ENCODE measurements at places on chromosomes 4 and X.

DNA sequence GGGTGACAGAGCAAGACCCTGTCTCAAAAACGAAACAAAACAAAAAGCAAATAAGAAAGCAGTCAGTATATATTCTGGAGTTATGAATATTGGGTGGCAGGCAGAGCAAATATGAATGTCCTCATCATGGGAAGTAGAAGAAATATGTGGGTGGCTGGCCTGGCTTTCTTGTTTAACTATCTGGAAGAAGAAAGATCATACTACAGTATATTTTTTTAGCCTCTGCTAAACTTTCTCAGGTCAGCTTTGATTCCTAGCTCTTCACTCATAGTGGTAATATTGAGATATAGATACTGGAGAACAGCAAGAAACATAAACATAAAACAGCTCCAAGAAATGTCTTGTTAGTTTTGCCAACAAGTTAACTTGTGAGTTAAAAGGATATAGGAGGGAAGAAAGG lies 192.5 kb downstream of the SOWAHB start:
- no peak for DNase-seq

DNA sequence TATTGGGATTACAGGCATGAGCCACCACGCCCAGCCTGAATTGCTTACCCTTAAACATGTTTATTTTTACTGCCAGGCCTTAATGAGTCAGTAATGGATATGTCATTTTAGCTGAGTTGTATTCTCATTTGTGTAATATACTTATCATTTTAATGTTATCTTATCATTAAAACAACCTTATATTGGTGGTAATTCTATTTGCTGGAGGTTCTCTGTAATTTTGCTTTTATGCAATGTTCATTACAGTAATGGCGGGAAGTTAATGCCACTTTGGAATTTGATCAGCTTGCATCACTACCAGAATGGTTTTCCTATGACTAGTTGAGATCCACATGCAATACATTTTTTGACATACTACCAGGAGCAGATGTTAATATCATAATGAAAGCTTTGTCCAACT lies 6.3 kb upstream of the PGAM4 start:
- DNase-seq, result no peak

GRCh38 chr4:188780686-188781085 lies 641.4 kb downstream of the TRIML1 start:
- DNase-seq, result no peak

DNA sequence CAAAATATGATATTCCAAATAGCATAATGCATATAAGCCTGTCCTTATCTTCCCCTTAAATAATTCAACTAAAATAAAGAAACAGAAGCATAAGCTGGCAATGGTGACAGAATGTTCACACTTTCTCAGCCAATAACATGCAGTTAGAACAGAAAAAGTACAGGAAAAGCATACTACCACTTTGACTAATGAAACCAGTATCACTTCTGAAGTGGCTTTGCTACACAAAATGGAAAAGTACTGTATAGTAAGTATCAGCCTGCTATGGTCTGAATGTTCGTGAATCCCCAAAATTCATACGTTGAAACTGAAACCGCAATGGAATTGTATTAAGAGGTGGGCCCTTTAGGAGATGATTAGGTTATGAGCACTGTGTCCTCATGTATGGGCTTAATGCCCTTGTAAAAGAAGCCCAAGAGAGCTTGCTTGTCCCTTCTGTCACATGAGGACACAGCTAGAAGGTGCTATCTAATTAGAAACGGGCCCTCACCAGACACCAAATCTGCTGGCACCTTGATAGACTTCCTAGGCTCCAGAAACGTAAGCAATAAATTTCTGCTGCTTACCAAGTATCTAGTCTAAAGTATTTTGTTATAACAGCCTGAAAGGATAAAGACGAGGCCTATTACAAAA lies 102.6 kb downstream of the PRDM5 start:
- DNase-seq, result no peak

DNA sequence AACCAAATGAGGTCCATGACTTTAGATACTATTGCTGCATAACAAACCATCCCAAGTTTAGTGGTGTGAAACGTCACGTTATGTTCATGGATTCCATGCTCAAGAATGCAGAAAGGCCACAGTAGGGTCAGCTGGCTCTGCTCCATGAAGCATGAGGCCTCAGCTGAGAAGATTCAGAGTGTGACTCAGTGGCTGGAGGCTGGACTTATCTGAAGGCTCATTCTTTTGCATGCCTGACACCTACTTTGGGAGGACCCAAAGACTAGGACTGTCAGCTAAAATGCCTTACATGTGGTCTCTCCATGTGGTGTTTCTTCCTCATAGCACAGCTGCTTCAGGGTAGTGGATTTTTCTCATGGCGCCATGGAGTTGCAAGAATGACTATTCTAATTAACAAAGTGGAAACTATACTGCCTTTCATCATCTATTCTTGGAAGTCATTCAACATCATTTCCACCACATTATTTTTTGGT lies 11.5 kb upstream of the CCDC149 start:
- DNase-seq, result peak; percentile 49

DNA sequence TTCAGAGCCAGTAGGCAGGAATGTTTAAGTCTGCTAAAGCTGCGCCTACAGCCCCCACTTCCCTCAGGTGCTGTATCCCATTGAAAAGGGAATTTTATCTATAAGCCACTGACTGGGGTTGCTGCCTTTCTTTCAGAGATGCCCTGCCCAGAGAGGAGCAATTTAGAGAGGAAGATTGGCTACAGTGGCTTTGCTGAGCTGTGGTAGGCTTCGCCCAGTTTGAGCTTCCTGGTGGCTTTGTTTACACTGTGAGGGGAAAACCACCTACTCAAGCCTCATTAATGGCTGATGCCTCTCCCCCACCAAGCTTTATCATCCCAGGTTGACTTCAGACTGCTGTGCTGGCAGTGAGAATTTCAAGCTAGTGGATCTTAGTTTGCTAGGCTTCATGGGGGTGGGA lies 67.7 kb upstream of the PRDM5 start:
- no peak for DNase-seq

DNA sequence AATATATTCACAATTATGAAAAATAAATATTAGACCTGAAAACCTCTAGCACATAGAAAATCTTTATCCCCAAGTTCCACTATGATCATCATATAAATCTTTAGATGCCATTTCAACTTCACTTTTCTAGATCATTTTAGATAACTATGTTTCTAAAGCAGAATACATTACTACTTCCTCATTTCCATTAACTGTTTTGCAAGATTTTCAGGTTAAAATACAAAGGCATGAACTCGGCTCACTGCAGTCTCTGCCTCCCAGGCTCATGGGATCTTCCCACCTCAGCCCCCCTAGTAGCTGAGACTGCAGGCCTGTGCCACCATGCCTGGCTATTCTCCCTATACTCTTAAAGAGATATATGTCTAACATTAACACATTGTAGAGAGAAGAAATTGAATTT lies 1365.9 kb upstream of the AGA start:
- DNase-seq, result no peak

DNA sequence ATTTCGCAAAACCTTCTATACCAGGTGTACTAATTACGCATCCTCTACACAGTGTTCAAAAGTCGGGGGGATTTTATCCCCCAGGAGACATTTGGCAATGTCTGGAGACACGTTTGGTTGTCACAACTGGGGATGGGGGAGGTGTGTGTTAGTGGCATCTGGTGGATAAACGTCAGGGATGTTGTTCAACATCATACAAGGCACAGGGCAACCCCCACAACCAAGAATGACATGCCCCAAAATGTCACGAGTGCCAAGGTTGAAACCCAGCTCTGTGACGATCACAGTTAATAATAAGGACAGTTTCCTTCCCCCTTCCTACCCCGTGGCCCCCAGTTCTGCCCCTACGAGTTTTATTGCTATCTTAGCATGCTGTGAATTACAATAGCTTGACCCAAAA lies 15.9 kb upstream of the SEL1L3 start:
- DNase-seq, result no peak

DNA sequence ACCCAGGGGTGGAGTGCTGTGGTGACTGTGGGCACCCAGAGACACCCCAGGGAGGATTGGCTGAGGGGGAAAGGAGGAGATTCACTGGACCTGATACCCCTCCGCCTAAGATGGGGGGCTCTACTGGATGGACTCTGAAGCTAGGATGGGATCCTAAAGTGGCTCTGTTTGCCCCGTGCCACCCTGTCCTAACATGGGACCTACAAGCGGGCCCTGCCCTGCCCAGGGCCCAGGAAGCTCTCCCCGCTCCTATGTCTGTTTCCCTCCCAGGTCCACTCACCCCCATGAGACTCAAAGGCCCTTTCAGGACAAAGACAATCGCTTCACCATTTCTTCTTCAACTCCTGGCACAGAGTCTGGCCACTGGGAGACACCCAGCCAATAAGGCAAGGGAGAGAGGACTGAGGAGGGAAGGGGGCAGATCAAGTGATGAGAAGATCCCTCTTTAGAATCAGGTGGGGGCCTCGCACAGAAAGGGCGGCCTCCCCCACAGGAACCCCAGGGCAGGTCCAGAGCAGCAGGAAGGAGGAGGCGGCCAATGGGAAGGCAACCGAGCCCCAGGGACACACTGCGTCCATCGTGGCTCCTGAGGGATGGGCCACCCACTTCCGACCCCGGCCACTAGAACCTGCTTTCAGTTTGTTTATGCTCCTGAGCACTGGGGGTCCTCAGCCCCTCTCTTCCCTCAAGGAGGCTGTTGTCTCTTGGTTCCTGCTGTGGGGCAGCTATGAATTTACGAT lies 155.4 kb downstream of the AFAP1 start:
- DNase-seq, result no peak

- DNase-seq, result no peak
Observed at GRCh38 chr4:176376032-176376614, 56.4 kb downstream of the SPCS3 start.

GRCh38 chrX:148811236-148811635 lies 310.8 kb downstream of the AFF2 start:
- no peak for DNase-seq

DNA sequence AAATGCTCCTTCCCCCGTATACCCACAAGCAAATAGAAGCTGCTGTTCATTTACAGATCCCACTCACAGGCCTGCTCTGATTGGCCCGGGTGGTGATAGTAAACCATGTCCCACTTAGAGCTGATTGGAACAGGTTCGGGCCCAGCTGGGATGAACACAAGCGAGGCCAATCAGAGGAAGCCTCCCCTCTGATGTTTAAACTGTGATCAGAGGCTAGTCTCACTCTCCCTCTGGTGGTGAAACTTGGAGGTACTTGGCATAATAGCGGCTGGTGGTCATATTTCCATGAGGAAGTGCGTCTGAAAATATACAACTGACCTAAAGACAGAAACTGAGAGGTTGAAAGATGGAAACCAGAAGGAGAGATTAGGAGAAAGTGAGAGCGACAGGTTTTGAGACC lies 51.5 kb upstream of the TRPC3 start:
- DNase-seq, result no peak

DNA sequence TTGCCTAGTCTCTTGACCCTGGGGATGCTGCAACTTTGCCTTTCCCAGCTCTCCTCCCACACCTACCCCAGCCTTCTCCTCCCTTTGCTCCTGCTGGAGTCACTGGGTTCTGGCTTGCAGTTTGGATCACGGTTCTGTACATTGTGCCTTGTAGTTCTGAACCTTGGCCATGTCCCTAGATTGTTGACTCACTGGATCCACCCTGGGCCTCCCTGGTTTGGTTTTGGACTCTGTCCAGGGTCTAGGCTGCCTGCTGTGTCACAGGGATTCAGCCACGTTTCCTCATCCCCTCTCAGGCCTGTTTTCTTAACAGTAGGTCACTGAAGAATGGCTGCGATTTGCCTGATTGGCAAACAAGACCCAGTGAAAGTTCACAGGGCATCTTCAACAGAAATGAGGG lies 11.5 kb upstream of the GABRE start:
- peak; percentile 21 for DNase-seq

DNA sequence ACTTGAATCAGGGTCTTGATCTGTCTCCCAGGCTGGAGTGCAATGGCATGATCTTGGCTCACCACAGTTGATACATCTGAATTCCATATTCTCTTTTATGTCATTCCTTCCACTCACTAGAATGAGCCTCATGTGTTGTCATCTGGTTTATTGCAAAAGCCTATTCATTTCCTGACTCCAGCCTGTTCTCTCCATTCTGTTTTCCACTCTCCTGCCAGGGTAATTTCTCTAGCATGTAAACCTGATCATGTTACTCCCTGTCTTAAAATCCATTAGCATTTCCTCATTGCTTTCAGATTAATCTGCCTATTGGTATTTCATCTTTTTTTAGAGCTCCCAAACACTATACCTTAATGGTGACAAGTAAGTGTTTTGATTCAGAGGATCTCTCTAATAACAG lies 4.3 kb upstream of the DDX60L start:
- peak; percentile 56 for DNase-seq

All from fibroblast of the conjunctiva (primary cell).